ENCODE measurements at places on chromosomes 4 and X.

DNA sequence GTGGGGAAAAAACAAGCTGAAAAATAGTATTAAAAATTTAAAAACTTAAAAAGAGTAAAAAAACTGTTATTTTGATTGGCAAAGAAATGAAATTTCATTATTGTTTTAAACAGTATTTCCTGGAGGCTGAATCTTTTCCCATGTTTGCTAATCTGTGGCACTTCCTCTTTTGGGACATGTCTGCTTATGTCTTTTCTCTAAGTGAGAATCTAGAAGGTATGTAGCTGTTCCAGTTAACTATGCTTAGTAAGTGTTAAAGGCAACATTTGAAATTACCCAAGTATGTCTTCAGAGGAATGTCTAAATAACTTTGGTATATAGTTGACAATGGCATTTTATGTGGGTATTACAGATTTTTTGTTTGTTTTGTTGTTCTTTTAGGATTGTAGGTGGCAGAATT lies 81.6 kb upstream of the TBC1D9 start:
- H3K27me3 ChIP-seq = no peaks in the 10 kb centered on the region
- H3K36me3 ChIP-seq = peaks cover 4% of the 10 kb centered on the region
- H3K27ac ChIP-seq = no peak overlapping the region
- no peak for DNase-seq
- H3K4me1 ChIP-seq = peaks cover 44% of the 10 kb centered on the region

DNA sequence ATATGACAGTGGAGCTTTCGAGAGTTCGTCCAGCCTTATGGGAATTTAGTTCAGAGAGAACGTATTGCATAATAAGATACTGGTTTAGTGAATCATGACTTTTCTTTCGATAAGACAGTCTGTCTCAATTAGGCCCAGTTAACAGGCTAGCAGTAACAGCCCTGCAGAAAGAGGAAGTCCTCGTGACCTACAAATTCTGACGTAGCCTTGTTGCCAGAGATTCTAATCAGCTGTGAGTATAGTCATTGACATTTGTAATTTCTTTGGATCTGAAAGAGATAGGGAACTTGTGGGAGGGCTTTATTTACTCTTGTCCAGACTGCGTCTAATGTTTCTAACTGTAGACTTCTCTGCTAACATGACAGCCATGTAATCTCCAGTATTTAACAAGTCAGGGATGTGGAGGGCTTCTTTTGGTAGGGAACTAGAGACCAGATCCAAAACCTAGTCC lies 15.8 kb downstream of the ART3 start:
- peaks cover 7% of the 10 kb centered on the region for H3K4me1 ChIP-seq
- H3K27me3 ChIP-seq = no peaks in the 10 kb centered on the region
- DNase-seq = peak; percentile 54

- peaks cover 2% of the 10 kb centered on the region for H3K36me3 ChIP-seq
- no peak overlapping the region for H3K4me3 ChIP-seq
- H3K27ac ChIP-seq = no peak overlapping the region
Measured at GRCh38 chrX:119375561-119375960, 23.6 kb upstream of the SLC25A43 start.

DNA sequence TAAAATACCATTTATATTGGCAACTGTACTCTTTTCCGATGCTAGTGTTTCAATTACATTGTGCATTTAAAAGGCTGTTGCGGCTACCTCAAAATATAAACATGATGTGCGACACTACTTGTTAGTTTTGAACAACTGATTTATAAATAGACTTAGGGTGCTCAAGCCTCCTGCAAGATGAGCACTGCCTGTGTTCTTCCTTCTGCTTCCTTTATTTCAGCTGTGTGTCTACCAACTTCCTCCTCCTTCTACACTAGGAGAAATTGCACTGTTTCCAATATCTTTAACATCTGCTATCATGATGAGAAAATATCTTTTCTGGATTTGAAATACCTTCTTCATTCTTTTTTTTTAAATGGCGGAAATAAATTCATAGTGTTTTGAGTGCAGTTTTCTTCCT lies 24.0 kb downstream of the TET2 start:
- DNase-seq = no peak
- H3K27me3 ChIP-seq = no peaks in the 10 kb centered on the region
- H3K4me1 ChIP-seq = peaks cover 25% of the 10 kb centered on the region

DNA sequence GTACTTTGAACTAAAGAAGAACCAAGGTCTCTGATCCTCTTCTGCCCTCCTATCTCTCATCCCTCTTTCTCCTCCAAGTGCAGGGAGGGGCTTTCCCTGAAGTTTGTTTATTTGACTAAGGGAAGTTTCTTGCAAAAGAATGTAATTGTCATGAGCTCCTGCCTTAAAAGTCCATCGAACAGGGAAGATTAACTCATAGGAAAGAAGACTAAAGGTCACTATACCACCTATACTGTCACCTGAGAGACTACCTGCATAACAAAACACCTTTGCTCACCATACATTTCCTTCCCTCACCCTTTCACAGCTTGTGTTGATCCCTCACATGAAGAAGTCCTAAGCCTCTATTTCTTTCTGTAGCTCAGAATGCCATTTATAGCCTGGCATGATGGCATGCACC lies 59.4 kb upstream of the C4orf54 start:
- no peak overlapping the region for H3K4me3 ChIP-seq
- no peaks in the 10 kb centered on the region for H3K36me3 ChIP-seq
- no peak for DNase-seq
- no peaks in the 10 kb centered on the region for H3K27me3 ChIP-seq

DNA sequence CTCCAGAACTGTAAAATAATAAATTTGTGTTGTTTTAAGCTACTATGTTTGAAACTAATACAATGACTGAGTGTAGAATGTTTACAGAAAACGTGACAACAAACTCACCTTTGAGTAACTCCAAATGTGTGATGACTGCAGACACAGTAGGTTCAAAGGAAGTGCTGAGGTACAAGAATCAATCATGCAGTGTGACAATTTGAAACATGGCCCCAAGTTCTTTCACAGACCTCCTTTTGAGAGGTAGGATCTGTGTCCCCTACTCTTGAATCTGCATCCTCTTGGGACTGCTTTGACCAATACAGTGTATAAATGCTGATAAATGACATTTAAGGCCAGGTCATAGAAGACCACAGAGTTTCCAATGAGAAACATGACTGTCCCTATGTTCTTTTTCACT lies 667.7 kb upstream of the DIPK2B start:
- no peaks in the 10 kb centered on the region for H3K4me1 ChIP-seq
- H3K27ac ChIP-seq = no peak overlapping the region
- H3K27me3 ChIP-seq = peaks cover 12% of the 10 kb centered on the region
- H3K36me3 ChIP-seq = no peaks in the 10 kb centered on the region

DNA sequence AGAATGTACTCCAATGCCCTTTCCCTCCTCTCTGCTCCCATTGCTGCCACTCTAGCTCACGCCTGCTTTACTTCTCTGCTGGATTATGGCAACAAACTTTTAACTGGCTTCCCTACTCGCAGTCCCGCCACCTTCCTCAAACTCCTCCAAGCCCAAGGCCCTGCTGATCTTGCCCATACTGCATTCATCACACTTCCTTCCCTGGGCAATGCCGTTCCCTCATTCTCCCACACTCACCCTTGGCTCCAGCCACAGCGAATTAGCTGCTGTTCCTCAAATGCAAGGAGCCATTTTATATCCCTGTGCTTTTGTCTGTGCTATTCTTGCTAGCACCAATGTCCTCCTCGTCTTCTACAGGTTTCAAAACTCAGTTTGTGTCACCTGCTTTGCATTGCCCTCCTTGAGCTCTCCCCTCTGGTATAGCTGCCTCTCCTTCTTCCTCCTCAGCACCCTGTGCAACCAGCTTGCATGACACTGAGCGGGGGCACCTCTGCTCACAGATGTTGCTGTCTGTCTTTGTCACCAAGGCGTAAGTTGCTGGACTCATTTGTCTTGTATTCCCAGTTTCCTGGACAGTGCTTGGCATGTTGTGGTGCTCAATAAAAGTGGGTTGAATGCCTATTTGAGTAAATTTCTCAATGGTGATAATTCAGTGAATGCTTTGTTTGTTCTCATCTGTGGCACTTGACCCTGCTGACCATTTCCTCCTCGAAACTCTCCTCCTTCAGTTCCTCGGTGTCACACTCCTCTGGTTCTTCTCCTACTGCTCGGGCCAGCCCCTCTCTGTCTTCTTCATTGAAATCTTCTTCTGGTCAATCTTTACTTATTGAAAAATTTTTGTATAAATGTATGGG lies 22.4 kb upstream of the MGST2 start:
- H3K27me3 ChIP-seq = peaks cover 18% of the 10 kb centered on the region
- no peak overlapping the region for H3K4me3 ChIP-seq
- H3K4me1 ChIP-seq = no peaks in the 10 kb centered on the region

- H3K27ac ChIP-seq = no peak overlapping the region
- H3K27me3 ChIP-seq = no peaks in the 10 kb centered on the region
- no peak overlapping the region for H3K4me3 ChIP-seq
- peaks cover 5% of the 10 kb centered on the region for H3K36me3 ChIP-seq
- no peaks in the 10 kb centered on the region for H3K4me1 ChIP-seq
- no peak for DNase-seq
Measured at GRCh38 chr4:74282926-74283325, 25.3 kb upstream of the EPGN start.

DNA sequence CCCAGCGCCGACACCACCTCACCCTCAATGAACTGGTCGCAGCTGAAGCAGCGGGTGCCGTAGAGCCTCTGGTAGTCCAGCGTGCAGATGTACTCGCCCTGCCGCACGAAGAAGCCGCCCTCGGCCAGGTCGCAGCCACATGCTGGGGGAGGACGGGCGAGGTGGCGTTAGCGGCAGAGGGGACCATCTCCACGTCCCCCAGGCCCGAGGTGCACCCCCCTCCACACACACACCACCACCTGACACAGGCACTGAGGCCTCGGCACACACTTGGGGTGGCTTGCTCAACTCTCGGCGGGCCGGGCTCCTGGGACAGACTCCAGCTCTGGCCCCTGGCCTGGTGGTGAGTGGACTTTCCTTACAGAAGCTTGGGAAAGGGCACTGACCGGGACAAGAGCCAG lies 61.5 kb downstream of the ABLIM2 start:
- H3K27me3 ChIP-seq = peaks cover under 1% of the 10 kb centered on the region
- peaks cover 10% of the 10 kb centered on the region for H3K36me3 ChIP-seq

DNA sequence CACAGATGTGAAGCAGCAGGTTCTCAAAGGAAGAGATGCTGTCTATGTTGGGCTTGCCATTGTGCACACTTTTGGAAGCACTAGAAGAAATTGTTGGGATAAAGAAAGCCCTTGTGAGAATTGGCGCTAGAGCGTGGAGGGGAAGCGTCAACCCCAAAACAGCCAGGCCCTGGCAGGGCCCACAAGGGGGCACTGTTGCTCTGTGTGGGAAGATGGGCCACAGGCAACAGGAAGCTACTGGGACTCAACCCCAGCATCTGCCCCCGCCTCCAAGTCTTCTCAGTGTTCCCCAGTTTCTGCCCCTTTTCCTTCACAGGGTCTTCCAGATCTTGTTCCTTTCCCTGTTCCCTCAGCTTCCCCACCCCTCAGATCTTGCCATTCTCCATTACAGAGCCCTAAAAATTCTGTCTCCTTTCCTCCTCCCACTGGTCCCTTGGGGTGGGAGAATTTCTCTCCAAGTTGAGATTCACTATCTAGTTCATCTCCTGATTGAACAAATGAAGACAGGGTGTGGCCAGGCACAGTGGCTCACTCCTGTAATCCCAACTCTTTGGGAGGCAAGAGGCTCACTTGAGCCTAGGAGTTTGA lies 85.5 kb downstream of the STARD8 start:
- peaks cover 7% of the 10 kb centered on the region for H3K27me3 ChIP-seq
- peak; percentile 35 for DNase-seq
- no peaks in the 10 kb centered on the region for H3K36me3 ChIP-seq
- H3K4me3 ChIP-seq = peak overlapping the region; percentile 6

- no peak overlapping the region for H3K27ac ChIP-seq
- H3K4me1 ChIP-seq = no peaks in the 10 kb centered on the region
- no peaks in the 10 kb centered on the region for H3K36me3 ChIP-seq
- H3K27me3 ChIP-seq = no peaks in the 10 kb centered on the region
- H3K4me3 ChIP-seq = no peak overlapping the region
Measured at GRCh38 chr4:66649236-66649635, 896.1 kb downstream of the CENPC start.

DNA sequence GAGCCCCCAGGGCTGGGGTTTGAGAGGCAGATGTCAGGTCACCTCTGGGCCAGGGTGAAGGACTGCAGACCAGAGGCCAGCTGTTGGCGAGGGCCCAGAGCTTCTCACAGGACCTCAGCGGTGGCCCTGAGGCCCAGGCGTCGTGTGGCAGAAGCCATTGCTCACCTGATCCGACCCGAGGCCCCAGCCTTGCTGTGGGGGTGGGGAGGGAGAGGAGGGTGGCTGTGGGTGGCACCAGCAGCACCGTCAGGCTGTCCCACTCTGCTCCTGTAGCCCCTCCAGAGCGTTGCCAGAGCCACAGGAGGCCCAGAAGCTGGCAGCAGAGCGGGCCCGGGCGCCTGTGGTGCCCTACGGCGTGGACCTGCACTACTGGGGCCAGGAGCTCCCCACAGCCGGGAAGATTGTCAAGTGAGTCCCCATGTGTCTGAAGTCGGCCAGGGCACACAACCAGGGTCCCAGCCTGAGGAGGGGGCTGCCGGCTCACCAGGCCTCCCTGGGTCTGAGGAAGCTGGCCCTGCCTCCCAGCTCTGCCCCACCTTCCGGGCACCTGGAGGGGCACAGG lies 28.8 kb downstream of the UVSSA start:
- H3K27me3 ChIP-seq = no peaks in the 10 kb centered on the region
- DNase-seq = no peak
- no peak overlapping the region for H3K4me3 ChIP-seq
- no peaks in the 10 kb centered on the region for H3K4me1 ChIP-seq
- H3K36me3 ChIP-seq = peaks cover 26% of the 10 kb centered on the region
- H3K27ac ChIP-seq = no peak overlapping the region

GRCh38 chr4:173498023-173498422 lies 32.0 kb downstream of the HAND2 start:
- peak overlapping the region; percentile 16 for H3K27ac ChIP-seq
- H3K4me3 ChIP-seq = peak overlapping the region; percentile 19
- peaks cover 18% of the 10 kb centered on the region for H3K27me3 ChIP-seq
- H3K36me3 ChIP-seq = peaks cover 2% of the 10 kb centered on the region
- peaks cover 24% of the 10 kb centered on the region for H3K4me1 ChIP-seq

DNA sequence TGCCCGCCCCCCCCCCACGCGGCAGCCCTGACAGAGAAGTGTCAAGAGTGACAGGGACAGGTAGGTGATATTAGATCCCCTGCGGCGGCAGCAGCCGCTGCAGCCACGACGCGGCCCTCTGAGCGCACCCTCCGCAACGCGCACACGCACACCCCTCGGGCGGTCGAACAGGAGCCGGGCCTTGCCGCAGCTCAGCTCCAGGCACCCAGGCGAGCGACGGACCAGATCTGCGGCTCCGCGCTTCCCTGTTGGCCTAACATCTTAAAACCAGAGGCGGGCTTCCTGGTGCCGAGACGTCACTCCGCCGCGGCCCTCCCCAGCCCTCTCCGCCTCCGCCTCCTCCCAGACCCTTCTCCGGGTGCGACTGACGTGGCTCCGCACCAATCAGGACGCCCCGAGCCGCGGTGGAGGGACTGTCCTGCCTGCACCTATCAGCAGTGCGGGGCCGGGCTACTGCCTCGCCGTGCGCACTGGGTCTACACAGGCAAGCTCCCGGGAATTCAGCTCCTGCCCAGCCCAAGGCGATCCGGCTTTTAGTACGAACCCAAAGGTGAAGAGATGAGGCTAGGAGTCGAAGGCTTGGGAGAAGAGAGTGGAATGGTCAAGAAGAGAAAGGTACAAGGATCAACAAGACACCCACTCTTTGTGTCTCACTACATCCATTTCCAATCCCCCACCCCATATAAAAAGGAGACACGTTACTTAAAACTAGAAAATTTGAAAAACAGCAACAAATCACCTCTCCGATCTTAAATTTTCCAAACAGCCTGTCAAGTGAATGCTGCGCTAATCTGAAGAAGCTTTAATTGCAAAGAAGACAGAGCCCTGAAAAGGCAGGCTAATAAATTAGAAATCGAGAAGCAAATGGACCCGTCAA lies at the start of gene PITX2:
Gene PITX2, minus strand, starts transcription at position 237 of the 877 bp plus-strand sequence. CDS start 617 bp downstream, outside the sequence.
- H3K27me3 ChIP-seq = peaks cover 37% of the 10 kb centered on the region
- H3K36me3 ChIP-seq = peaks cover 2% of the 10 kb centered on the region
- peak within 1 kb of the TSS; percentile 8 for H3K27ac ChIP-seq
- H3K4me3 ChIP-seq = peak within 1 kb of the TSS; percentile 39

- no peaks in the 10 kb centered on the region for H3K4me1 ChIP-seq
- no peak for DNase-seq
- no peak overlapping the region for H3K4me3 ChIP-seq
- H3K27ac ChIP-seq = no peak overlapping the region
Measured at GRCh38 chr4:155738548-155738947, 20.3 kb upstream of the GUCY1B1 start.
